ENCODE measurements at places on chromosomes 16 and 17. TPM values are rescaled to one million over a fixed set of nuclear protein-coding genes. Genes with fewer than 3 reads are reported as not detected.

DNA sequence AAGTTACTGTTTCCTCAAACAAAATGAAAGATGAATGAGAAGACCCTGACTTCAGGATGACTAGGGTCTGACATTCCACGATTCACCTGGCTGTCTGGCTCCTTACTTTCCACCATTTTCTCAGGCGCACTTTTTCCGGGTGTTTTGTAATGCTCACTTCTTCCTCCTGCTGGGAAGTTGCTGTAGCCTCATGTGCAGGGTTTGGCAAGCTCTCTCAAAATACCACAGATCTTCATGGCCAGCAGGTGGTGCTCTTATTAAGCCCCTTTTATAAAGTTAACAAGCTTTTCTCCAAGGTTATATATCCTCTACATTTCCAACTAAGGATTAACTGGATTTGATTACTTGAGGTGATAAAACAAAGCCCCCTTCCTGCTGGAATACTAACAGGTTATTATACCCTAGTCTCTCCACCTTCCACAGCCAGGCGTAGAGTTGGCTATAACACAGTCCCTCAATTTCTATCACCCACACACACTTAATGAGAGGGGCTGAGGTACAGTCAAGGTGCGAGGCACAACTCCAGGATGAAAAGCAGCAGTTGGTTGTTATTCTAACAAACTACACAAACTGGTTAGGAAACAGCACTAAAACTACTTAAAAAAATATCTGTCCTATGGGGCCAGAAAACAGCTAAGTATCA lies 45.4 kb downstream of the STH start:
- peak; percentile 75 for DNase-seq

- DNase-seq = no peak
Measured at GRCh38 chr17:45129426-45129939, 2.8 kb downstream of the PLCD3 start.

KRT31 gene
- total RNA-seq = not detected

GRCh38 chr16:20910781-20911321 lies 10.3 kb downstream of the LYRM1 start:
- DNase-seq = peak; percentile 75

PRAC1 gene
- total RNA-seq = not detected

All from HCT116 (cell line).